ENCODE measurements at places on chromosomes 7 and 10. TPM values are rescaled to one million over a fixed set of nuclear protein-coding genes. Genes with fewer than 3 reads are reported as not detected.

- no peak for DNase-seq
Observed at GRCh38 chr7:129771928-129772479, 160.5 kb downstream of the NRF1 start.

- DNase-seq, result no peak
Observed at GRCh38 chr7:18495412-18496340, at the start of gene HDAC9. Gene HDAC9 (plus strand): TSS chr7:18495749. CDS start chr7:18496303, 554 bp downstream.

Gene AFAP1L2
- 1.1 TPM for total RNA-seq

Gene PRKAR2B
- total RNA-seq, result 8.0 TPM

Gene ANKMY2
- 12.1 TPM for total RNA-seq

Measured in CD4-positive, CD25-positive, alpha-beta regulatory T cell (primary cell).